ENCODE measurements at places on chromosomes 12 and 14.
A peak's percentile ranks its signal among the peaks of the same experiment; 100 is the strongest.

DNA sequence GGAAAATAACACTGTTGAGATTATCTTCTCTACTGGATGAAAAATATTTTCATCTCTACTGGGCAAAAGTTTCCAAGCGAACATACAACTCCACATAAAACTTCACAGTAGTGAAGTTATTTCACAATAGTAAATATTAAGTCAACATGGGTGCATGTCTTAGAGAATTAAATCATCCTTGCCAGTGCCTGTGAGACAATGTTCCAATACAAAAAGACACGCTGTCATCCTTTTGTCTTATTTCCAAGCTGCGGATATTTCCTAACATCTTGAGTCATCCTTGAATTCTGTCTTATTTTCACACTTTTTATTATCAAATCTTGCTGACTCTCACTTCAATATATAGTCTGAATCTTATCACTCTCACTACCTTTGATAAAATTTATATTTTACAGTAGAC, 142.9 kb upstream of the KITLG start:
- DNase-seq, result no peak

DNA sequence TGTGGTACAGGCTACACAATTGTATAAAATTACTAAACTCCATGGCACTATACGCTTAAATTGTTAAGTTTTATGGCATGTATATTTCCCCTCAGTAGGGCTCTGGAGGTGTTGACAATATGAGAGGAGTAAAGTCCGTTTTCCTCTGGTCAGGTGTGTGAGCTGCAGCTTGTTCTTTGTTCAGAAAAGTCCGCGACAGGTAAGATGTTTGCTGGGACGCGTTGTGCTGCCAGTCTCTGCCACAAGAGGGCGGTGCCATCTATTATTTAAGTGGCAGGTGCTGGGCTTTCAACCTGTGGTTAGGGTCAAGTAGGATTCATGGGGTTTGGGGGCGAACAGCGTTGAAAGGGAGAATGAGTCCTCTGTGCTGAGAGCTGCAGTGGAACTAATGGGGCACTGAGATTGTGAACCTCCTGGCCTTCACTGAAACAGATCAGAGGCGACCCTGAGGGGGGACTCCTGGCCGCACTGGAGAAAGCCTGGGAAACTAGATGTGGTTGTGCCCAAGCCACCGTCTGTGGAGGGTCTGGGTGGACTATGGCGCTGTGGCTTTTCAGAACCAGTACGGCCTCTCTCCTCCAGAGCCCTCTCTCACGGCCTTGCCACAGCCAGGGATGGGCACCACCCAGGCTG, 179.0 kb downstream of the SLC15A4 start:
- no peak for DNase-seq

- DNase-seq, result no peak
Observed at GRCh38 chr12:89514751-89515150, 9.8 kb downstream of the GALNT4 start.

DNA sequence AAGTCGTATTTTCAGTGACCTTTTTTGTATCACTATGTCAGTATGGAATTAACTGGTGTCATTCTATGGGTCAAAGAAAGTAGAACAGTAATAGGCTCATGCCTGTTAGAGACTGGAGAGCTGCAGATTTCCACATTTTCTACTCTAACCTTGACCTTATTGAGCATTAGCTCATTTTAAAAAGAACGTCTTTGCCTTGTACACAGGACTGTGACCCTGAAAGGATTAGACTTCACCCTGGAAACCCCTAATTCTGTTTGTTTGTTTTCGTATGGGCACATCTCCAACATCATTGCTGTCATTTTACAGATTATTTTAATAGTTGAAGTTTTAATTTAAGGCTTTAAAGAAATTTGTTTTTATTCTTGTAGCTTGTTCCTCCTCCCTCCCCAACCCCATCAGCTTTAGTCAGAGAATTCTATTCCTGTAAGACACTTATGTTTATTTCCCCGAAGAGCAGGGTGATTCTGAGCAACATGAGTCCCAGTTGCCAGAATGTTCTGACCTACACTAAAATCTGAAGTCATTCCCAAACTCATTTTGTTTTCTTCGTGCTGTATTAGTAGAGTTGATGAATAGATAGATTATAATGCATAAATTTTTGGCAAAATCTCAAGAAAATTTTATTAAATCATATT, 451.3 kb downstream of the FOXG1 start:
- no peak for DNase-seq

DNA sequence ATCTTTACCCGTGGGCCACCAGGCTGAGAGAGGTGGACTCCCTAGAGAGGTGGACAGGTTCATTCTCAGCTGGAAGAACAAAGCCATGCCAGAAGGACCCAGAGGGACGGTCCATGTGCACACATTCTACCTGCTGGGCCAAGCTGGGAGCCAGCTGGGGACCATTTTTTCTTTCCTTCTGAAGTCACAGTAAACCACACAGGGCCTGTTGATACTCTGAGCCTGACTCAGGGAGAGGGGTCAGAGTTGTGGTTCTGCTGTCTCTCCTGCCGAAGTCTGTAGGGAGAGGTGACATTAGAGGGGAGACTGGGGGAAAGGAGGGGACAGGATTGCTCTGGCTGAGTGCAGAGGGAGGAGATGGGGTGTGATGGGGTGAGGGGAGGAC, 148.6 kb downstream of the TSPAN9 start:
- no peak for DNase-seq

DNA sequence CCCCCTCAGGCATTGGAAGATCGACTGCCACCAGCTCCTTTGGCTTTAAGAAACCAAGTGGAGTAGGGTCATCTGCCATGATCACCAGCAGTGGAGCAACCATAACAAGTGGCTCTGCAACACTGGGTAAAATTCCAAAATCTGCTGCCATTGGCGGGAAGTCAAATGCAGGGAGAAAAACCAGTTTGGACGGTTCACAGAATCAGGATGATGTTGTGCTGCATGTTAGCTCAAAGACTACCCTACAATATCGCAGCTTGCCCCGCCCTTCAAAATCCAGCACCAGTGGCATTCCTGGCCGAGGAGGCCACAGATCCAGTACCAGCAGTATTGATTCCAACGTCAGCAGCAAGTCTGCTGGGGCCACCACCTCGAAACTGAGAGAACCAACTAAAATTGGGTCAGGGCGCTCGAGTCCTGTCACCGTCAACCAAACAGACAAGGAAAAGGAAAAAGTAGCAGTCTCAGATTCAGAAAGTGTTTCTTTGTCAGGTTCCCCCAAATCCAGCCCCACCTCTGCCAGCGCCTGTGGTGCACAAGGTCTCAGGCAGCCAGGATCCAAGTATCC, 288.7 kb downstream of the NAV3 start:
- no peak for DNase-seq

- DNase-seq, result no peak
Observed at GRCh38 chr14:26773906-26774593, 176.2 kb upstream of the NOVA1 start.

DNA sequence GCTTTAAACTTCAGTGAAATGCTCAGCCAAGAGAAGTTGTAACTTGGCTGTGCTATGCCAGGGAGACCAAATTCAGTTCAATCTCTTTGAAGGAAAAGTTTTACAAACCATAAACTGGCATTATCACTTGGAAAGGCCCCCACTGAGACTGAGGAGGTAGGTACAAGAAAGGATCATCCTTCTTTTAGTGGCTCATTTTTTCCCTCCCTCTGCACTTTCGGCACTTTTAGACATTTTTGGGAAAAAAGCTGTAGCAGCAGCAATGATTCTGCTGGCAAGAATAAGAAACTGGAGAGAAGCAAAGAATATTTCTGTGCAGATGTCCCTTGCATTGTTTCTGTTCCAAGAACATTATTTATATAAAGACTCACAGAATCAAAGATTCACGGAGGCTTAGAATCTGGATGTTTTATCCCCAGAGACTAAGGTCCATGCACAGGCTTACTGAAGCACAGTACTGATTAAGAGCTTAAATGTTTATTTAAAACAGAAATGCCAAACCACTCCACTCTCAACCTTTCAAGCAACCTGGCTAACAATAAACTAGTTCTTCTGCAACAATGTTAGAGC, 12.3 kb downstream of the ZC2HC1C start:
- no peak for DNase-seq

- peak; percentile 93 for DNase-seq
Observed at GRCh38 chr12:124906606-124907261, 7.7 kb downstream of the UBC start.

DNA sequence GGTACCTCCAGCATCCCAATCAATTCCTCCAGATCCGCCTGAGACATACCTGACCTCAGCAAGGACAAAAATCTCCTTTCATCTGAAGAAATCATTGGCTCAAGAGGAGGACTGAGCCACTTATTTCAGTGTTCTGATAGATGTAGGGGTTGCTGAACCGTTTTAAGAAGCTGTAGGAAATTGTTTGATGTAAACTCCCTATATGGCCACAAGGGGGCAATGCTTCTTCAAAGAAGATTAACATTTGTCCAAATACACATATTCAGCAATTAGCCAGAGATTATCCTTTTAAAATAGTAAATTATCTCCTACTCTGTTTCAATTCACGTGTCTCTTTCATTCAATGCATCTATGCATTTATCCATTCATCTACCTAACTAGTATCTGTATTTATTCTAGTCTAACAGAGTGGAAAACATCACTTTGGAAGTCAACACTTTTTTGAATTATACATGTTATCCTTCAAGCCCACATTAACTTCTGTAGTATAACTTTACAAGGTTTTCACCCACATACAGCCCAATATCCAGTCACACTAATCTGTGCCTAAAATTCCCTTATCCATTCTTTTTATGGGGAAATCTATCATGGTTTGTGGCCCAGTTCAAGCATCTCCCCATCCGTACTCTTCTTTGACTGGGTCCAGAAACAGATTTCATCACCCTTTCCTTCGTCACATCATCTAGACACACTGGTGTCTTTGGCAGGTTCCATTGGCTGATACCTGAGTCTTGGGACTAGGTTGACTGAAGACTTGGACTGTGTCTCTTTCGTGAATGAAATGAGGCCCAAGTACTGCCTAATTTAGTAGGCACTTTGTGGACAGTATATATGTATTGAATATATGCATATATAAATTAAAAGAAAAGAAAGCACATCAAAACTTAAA, 411.0 kb upstream of the OR4E1 start:
- DNase-seq, result peak; percentile 15

GRCh38 chr14:20601522-20601921, 10.3 kb upstream of the RNASE12 start:
- DNase-seq, result no peak

DNA sequence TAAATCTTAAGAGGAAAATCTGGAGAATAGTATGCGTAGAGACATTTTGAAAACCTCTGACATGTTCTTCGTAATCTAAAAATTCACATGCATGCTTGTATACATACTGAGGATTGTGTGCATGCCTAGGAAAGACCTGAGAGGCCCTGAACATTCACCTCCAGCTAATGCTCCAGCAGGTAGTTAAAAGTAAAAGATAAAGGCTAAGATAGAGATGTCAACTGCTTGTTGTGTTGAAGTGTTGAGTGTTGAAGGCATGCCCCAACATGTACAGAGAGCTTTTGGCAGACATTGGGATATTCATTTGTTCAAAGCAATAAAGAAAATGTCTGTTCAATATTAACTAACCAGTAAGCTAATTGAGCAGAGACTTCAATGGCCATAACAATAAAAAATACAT, 118.6 kb upstream of the SYT1 start:
- no peak for DNase-seq

GRCh38 chr14:55126932-55127459, 2.1 kb upstream of the LGALS3 start:
- DNase-seq, result no peak

DNA sequence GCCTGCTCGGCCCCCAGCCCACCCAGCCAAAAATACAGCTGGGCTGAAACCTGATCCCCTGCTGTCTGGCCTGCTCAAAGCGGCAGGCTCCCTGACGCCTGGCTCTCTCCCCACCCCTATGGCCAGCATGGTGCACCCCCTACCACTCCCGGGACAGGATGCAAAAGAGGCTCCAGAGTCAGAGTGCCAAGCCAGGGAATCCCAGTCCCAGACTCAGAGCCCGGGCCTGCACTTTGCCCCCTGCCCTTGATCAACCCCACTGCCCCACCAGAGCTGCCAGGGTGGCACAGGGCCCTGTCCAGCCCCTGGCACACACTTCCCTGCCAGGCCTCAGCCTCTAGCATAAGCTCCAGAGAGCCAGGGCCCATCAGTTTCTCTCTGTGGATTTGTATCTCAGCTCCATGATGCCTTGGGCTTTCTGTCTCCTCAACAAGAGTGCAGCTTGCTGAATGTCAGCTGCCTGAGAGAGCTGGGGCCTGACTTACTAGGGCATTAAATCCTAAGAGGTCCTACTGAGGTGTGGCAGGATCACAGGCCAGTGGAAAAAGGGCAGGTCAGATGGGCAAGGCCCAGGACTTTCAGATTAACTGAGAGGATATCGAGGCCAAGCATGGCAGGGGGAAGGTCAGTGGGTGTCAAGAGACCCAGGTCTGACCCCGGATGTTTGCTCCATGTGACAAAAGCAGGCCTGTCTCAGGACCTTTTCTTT, 13.9 kb downstream of the ACVRL1 start:
- no peak for DNase-seq

DNA sequence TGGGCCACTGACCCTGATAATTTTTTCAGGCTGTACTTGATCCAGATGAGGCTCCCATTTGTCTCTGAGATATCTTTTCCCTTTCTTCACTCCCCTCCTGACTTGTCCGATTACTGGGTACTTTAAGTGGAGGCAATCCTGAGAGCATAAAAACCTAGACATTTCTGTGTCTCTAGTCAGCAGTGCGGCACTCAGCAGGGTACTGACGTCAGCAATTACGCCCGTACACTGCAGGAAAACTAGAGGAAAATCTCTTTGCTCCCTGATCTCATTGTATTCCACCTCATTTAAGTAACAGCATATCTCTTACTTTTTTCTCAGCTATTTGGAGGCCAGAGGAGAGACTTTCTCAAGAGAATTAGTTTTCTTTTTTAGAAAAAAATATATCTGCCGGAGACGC, 315.5 kb upstream of the OR4E1 start:
- DNase-seq, result no peak

- no peak for DNase-seq
Observed at GRCh38 chr12:54616933-54617680, 17.6 kb downstream of the LACRT start.

GRCh38 chr12:76047742-76048141, 16.2 kb upstream of the PHLDA1 start:
- DNase-seq, result no peak

- peak; percentile 75 for DNase-seq
Observed at GRCh38 chr12:95623554-95624170, 72.4 kb upstream of the USP44 start.

DNA sequence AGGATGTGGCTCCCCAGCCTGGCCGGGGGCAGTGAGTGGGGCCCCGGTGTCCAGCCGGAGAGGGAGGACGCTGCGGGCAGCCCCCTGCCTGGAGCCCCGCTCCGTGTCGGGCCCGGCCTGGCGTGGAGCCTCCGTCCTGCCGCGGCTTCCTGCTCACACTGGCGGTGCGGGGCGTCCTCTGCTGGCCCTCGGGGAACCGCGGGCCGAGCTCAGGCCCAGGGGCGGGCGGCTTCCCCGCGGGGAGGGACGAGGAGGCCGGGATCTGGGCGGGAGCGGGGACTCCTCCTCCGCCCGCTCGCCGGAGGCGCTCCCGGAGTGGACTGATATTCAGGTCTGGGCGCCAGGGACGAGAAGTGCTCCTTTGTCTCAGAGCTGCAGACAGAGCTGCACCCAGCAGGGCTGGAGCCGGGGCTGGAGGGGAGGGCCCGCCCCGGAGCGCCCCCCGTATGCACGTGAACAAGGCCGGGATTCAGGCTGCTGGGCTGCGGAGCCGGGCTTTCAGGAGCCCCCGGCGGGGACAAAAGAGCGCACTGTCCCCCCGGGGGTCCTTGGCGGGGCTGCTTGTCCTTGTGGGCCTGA, 2.2 kb downstream of the MMP17 start:
- DNase-seq, result peak; percentile 83

- no peak for DNase-seq
Observed at GRCh38 chr12:11856971-11857370, 207.5 kb downstream of the ETV6 start.

- DNase-seq, result no peak
Observed at GRCh38 chr14:23561873-23562821, 5.4 kb downstream of the AP1G2 start.

- no peak for DNase-seq
Observed at GRCh38 chr14:97866195-97866594, 1069.0 kb downstream of the VRK1 start.
